Stomach (tissue), 19 donors: ENCODE measurements at places on chromosomes 6 and 20. TPM values are rescaled to one million over a fixed set of nuclear protein-coding genes. Genes with fewer than 3 reads are reported as not detected.

SLC23A2 gene
- 58.3 TPM for total RNA-seq

FLRT3 gene
- total RNA-seq, result 38.2 TPM

- no peak for DNase-seq
These were observed 98.4 kb upstream of the MAN1A1 start for GRCh38 chr6:119447921-119448320.

DNA sequence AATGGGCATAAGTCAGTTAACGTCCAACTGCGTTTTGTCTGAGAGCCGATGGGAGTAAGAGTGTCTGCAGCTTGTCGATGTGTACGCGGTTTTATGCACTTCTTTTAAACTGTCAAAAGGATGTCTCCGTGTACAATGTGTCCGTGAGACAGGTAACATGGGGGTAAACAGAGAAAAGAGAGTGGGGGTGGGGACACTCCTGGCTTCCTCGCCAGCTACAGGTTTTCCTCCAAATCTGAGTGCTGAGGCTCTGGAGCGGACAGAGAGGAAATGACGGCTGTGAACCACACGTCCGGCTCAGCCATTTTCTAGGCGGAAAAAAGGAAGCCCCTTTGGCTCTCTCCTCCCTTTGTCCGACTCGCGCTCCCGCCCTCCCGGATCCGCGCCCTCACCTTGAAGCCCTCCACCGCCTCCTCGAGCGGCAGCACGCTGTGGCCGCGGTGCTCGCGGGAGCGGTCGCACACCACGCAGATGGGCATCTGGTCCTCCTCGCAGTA is 916 bp downstream of the TRIM27 start:
- peak; percentile 38 for DNase-seq

DNA sequence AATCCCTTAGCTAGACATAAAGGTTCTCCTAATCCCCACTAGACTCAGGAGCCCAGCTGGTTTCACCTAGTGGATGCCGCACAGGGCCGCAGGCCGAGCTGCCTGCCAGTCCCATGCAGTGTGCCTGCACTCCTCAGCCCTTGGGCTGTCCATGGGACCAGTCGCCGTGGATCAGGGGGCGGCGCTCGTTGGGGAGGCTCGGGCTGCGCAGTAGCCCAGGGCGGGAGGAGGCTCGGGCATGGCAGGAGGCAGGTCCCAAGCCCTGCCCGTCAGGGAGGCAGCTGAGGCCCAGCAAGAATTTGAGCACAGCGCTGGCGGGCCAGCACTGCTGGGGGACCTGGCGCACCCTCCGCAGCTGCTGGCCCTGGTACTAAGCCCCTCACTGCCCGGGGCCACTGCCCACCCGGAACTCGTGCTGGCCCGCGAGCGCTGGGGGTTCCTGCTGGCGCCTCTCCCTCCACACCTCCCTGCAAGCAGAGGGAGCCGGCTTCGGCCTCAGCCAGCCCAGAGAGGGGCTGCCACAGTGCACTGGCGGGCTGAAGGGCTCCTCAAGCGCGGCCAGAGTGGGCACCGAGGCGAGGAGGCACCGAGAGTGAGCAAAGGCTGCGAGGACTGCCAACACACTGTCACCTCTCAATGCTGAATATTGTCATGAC is 307.8 kb downstream of the C6orf118 start:
- DNase-seq, result no peak

ASIP gene
- total RNA-seq, result not detected

DNA sequence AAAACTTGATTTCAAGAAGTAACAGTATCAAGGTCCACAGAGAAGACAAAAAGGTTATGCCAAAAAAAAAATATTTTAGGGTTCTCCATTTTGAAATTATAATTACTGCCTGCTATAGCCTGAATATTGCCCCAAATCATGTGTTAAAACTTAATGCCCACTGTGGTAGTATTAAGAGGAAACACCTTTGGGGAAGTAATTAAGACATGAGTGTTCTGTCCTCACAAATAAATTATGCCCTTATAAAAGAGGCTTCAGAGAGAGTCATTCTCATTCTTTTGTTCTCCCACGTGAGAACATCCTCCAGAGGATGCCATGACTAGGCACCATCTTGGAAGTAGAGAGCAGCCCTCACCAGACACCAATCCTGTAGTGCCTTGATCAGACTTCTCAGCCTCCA is 66.2 kb downstream of the GMDS start:
- DNase-seq, result no peak

GRCh38 chr6:155520078-155520477 is 64.4 kb upstream of the NOX3 start:
- no peak for DNase-seq

DNA sequence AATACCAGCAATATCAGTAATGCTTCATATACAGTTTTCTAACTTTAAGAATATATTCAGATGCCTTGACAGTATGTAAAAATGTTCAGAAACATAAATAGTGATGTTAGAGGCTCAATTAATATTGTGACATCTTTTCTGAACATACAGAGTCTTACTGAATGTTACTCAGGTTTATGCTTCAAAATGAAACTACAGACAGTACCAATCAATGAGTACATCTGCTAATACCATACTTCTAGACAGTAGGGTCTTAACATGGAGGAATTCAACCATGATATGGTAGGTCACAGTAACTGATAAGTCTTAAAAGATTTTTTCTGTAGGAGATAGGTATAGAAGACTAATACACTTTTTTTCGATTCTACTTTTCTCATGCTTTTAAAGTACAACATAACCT is 8.3 kb downstream of the GCLC start:
- no peak for DNase-seq

DNA sequence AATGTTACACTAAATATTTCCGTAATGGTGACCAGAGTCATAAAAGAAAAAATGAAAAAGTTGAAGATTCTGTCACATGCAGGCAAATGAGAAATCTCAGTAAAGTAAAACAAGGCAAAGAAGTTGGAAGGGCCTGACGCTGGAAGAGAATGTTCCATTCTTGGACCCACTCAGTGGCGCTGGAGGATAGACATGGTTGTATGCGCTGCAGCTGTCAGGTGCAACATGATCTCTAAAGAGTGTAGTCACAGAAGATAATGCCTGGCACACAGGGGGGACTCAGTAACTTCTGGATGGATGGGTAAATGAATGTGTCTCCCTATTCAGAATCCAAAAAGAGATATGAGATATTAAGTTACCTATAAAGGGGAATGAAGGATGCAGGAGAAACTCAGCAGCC is 116.3 kb downstream of the FAXC start:
- DNase-seq, result no peak

- DNase-seq, result no peak
These were observed 2.6 kb upstream of the CENPW start for GRCh38 chr6:126337323-126337722.

GRCh38 chr20:44739942-44740341 is 5.7 kb upstream of the KCNK15 start:
- no peak for DNase-seq

TMC2 gene
- total RNA-seq, result not detected

- DNase-seq, result no peak
These were observed 22.0 kb downstream of the FAM8A1 start for GRCh38 chr6:17622144-17622543.

GRCh38 chr6:84512391-84512790 is 252.0 kb downstream of the TBX18 start:
- DNase-seq, result no peak

DNA sequence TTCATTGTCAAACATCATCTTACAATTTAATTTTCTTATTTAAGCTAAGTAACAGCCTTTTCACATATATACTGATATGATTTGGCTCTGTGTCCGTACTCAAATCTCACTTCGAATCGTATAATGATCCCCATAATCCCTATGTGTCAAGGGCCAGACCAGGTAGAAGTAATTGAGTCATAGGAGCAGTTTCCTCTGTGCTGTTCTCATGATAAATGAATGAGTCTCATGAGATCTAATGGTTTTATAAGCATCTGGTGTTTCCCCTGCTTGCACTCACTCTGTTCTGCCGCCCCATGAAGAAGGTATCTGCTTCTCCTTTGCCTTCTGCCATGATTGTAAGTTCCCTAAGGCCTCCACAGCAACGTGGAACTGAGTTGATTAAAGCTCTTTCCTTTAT is 25.1 kb upstream of the CMTR1 start:
- DNase-seq, result no peak

DNA sequence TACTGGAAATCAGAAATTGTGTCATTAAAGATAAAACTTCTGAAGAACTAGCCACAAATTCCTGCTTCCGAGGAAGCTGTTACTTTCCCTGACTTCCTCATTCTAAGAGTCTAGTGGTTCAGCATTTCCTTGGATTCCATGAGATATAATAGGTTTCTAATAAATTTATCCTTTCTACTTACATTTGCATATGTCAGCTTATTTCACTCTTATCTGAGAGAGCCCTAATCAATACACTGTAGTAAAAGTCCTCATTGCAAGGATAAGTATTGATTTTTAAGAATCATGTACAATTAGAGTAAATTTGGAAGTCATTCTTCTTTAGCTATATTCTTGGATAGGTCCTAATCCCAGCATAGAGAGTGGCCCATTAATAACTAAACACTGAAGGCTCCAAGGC is 16.9 kb upstream of the THEMIS start:
- no peak for DNase-seq

DNPH1 gene
- total RNA-seq, result 42.9 TPM

- peak; percentile 31 for DNase-seq
These were observed 103.5 kb downstream of the GJA10 start for GRCh38 chr6:89997456-89998445.

ZBTB12 gene
- total RNA-seq, result 0.43 TPM

PPP1R3G gene
- total RNA-seq, result 0.29 TPM

GRCh38 chr20:6079016-6079415 is 25.2 kb upstream of the LRRN4 start:
- DNase-seq, result no peak

HLA-DRA gene
- total RNA-seq, result 42.0 TPM

GRCh38 chr6:42819803-42820511 is 38.1 kb downstream of the BICRAL start:
- DNase-seq, result no peak

DNA sequence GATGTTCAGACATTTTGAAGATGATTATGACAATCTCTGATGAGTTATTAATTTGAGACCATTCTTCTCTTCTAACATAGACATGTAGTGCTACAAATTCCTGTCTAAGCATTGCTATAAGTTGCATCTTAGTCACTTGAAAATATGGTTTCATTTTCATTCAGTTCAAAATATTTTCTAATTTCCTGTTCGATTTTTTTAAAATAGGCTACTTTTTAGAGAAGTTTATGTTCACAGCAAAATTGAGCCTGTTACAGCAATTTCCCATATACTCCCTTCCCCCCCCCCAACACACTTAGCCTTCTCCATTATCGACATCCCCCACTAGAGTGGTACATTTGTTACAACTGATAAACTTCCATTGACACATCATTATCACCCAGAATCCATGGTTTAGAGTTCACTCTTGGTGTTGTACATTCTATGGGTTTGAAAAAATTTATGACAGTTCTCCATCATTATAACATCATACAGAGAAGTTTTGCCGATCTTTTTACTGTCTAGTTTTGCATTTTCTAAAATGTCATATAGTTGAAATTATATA is 31.2 kb downstream of the PLAGL1 start:
- DNase-seq, result no peak

DNA sequence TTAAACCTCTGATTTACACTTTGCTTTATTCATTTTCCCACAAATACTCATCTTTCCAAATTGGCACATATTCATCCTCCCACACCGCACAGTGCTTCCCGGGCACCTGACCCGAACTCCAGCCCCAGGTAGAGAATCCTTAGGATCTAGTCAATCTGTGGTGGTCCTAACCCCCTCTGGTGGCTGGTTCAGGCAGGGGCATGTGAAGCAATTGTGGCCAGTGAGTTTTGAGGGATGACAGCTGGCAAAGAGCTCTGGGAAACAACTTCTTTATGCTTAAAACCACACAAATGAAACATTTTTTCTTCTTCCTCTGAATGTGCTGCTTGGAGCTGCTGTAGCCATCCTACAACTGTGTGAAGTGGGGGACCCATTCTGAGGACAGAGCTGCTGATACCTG is 54.7 kb downstream of the ELOVL5 start:
- no peak for DNase-seq

GRCh38 chr6:93036835-93037234 is 382.5 kb downstream of the EPHA7 start:
- no peak for DNase-seq

DNA sequence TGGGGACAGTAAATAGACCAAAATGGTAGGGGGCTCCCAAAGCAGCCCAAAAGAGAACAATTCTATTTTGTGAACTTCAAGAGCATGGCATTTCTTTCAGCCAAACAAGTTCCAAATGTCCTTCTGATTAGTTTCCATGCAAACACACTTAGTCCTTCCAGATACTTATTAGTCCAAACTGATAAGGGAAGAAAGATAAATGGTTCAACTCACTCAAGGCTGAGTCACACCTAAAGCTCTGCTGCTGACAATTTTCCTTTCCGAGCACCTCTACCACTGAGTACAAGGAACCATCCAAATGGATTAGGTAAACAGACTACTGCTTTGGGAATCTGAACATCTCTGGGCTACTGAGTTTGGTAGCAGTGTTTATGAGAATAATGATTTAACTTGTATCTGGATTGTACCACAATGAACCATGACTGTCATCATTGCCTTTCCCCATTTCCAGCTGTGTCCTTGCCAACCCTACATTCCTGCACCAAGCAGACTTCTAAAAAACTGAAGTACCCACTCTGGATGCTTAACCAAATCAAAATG is 71.2 kb downstream of the TNFRSF21 start:
- no peak for DNase-seq

- no peak for DNase-seq
These were observed 119.9 kb downstream of the UST start for GRCh38 chr6:148866657-148867268.

DNA sequence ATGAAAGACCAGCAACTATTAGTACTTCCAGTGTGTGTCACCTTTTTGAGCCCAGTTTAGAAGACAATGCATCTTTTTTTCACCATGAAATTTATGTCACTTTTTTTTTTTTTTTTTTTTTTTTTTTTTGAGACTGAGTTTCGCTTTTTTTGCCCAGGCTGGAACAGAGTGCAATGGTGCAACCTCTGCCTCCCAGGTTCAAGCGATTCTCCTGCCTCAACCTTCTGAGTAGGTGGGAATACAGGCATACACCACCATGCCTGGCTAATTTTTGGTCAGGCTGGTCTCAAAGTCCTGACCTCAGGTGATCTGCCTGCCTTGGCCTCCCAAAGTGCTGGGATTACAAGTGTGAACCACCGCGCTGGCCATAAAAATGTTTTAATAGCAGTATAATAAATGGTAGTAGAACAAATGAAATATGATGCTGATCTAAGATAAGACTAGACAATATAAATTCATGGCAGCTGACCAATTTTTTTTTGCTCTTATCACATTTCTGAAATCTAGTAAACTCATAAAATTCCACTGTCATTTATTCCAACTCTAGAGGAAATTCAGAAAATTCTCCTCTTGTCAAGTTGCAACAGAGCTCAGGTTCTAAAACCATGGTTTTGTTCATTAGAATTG is 21.3 kb downstream of the NHSL1 start:
- DNase-seq, result no peak
